IMR-90 (cell line): ENCODE measurements at places on chromosomes 16 and 17. TPM values are rescaled to one million over a fixed set of nuclear protein-coding genes. Genes with fewer than 3 reads are reported as not detected.
A peak's percentile ranks its signal among the peaks of the same experiment; 100 is the strongest.

DNA sequence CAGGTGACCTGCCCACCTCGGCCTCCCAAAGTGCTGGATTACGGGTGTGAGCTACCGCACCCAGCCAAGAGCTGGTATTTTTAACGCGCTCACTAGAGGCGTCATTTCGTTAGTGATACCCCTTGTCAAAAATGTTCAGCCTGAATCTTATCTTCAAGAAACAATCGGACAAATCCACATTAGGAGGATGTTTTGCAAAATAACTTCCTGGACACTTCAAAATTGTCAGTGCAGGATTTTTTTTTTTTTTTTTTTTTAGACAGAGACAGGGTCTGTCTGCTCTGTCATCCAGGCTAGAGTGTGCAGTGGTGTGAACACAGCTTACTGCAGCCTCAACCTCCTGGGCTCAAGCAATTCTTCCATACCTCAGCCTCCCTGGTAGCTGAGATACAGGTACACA, 63.0 kb downstream of the RMI2 start:
- peak; percentile 2 for DNase-seq
- peak overlapping the region; percentile 69; the same call in 1 of the 2 replicates for H3K27ac ChIP-seq
- no peak overlapping the region for H3K4me3 ChIP-seq
- H3K36me3 ChIP-seq = no peaks in the 10 kb centered on the region

Gene GRAPL
- total RNA-seq = not detected in 2 replicates

- H3K36me3 ChIP-seq = peaks cover 47% of the 10 kb centered on the region
- DNase-seq = no peak
- no peak overlapping the region for H3K27ac ChIP-seq
- no peak overlapping the region for H3K4me3 ChIP-seq
Measured at GRCh38 chr17:62692159-62692651, 64.7 kb downstream of the MRC2 start.

Gene ATP2A3
- 0.18 and 0.28 TPM in 2 replicates for total RNA-seq

GRCh38 chr16:86377251-86378022, 132.9 kb upstream of the FOXF1 start:
- no peaks in the 10 kb centered on the region for H3K27me3 ChIP-seq
- no peak overlapping the region for H3K27ac ChIP-seq
- H3K4me3 ChIP-seq = no peak overlapping the region
- H3K36me3 ChIP-seq = no peaks in the 10 kb centered on the region
